OCI-M1 (cell line): ENCODE measurements at places on chromosomes 1 and 21.

GRCh38 chr1:227797144-227797543 lies 18.3 kb upstream of the PRSS38 start:
- DNase-seq = no peak

DNA sequence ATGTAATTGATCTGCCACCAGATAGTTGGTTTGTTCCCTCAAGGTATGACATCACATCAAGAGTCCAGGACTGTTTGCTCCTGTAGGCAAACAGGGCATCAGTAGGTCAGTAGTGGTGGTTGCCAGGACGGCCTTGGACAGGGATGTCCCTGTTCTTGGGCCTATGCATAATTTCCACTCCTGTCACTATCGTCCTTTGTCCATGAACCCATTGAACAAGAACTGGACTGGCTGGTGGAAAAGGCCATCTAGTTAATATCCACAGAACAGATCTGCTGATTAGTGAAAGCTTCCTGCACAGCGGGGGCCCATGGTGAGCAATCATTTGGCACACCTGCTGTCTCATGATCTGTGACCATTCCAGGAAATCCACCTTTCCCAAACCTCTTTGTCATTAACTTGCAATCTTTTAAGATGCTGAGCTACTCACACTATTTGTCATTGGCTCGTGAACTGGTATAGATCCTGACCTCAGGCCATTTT lies 12.4 kb upstream of the BSDC1 start:
- no peak for DNase-seq

DNA sequence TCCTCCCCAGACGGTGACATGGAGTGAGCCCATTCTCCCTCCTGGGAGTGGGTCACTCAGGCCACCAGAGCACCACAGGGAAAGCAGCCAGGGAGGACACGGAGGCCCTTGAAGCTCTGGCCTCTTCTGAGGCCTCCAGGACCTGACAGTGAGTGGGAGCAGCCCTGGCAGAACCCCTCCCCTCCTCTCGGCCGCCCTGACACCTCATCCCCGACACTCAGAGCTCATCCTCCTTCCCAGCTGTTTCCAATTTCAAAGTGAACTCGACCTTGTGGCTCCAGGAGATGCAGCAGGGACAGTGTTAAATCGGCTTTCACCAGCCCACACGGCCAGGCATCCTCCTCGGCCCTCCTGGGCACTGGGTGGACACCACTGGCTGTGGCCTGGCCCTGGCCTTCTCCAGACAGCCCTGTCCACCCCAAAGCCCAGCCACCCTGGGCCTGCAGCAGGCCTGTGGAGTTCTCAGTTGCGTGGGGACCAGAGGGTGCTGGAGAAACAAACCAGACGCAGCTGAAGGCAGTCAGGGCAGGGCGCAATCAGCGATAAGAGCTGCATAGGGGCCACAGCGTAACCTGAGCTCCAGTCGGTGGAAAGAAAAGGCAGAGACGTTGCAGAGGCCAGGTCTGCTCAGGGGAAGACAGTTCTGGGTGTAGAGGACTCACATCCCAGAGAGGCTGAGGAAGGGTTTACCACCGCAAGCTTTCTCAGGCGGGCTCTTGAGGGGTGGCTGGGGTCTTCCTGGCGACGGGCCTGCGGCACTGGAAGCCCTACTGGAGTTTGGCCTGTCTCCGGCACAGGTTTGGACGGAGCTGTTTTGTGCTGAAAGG lies 27.1 kb downstream of the FTCD start:
- no peak for DNase-seq

- no peak for DNase-seq
Measured at GRCh38 chr21:38422082-38422481, 76.2 kb downstream of the ERG start.

DNA sequence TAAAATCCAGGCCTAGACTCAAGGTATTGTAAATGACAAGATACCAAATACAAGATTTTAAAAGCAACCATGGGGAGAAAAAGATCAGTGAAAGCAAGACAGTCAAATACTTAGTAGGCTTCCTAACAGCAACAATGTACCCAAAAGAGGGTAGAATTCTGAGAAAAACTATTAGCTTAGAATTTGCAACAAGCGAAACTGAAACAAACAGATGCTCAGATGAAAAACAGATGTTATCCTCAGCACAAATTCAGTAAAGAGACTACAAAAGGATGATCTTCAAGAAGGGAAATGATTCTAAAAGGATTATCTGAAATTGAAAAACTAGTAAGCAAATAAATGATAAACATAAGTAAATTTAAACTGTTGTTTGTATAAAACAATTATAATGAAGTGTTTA lies 40.0 kb downstream of the PDC start:
- DNase-seq = peak; percentile 61

DNA sequence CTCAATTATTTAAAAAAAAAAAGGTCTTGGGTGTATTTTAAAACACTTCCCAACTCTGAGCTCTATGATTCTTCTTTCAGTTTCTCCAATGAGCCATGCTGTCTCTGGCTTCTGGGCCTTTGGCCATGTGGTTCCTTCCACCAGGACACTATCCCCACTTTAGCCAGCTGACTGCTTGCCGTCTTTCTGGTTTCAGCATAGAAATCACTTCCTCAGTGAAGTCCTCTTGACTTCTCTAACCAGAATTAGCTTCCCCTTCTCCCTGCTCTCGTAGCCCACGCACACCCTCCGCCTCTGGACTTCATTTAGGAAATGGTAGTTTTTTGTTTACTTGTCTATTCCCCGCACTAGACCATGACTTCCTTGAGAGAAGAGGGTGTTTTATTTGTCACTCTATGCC lies 1.1 kb upstream of the DIO1 start:
- DNase-seq = peak; percentile 17

GRCh38 chr1:35046730-35047129 lies 15.0 kb upstream of the ZMYM6 start:
- DNase-seq = no peak

- DNase-seq = no peak
Measured at GRCh38 chr1:153431928-153432327, 15.6 kb downstream of the S100A7A start.

DNA sequence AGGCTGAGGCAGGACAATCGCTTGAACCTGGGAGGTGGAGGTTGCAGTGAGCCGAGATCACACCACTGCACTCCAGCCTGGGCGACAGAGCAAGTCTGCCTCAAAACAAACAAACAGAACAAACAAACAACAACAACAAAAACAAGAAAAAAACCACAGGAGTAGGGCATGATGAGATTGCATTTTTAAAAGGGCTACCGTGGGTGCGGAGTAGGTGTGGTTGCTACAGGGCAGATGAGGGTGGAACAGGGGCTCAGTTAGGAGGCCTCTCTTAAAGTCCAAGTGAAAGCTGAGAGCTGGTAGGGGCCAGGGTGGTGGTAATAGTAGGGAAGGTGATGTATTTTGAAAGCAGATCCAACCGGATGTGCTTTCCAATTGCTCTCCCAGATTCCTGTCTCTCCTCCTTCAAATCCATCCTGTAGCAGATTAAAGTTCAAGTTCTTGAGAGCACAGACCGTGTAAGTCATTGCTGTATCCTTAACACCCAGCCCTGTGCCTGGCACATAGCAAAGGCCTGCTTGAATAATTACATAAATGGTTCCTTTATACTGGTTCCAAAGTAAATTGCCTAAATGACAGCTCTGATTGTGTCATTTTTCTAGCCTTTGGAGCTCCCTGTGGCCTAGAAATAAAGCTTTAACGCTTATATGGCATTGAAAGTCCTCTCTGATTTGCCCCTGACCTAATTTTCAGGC lies 4.2 kb upstream of the LINGO4 start:
- no peak for DNase-seq

- DNase-seq = peak; percentile 68
Measured at GRCh38 chr1:17335821-17336710, 28.1 kb downstream of the PADI4 start.

DNA sequence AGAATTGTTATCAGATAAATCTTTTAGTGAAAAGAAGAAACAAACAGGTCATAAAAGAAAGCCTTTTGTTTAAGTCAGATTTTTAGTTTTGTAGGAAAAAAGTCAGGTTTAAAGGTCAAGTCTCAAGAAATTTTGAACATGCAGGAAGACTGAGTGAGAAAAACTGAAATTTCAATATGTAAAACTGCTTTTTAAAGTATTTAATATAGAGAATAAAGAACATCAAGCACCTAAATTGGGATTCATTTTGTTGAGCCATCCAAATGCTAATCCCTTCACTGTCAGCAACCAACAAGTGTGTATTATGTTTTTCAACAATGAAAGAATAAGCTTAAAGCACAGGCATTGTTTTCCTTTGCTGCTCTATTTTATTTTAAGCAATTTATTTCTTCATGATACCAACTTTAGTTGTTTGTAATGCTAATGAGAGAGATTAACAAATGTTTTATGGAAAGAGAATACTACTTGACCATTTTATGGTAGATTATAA lies 114.9 kb upstream of the SERTAD4 start:
- DNase-seq = no peak

DNA sequence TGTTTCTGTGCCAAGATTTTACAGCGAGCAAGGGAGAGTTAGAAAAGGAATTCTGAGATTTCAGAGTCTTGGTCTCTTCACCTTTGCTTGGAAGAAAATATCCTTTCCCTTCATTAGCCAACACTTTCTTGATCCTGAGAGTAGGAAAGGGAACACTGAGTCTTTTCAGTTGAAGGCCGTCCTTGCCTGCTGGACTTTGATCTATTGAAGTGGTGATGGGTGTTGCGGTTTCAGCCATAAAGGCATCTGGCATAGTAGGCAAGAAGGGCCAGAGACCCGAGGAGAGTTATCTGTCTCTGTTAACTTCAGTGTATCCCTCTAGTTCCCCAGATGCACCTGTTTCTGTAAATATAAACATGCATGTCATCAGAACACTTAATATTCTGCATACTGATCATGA lies 9.7 kb downstream of the SELE start:
- DNase-seq = no peak

DNA sequence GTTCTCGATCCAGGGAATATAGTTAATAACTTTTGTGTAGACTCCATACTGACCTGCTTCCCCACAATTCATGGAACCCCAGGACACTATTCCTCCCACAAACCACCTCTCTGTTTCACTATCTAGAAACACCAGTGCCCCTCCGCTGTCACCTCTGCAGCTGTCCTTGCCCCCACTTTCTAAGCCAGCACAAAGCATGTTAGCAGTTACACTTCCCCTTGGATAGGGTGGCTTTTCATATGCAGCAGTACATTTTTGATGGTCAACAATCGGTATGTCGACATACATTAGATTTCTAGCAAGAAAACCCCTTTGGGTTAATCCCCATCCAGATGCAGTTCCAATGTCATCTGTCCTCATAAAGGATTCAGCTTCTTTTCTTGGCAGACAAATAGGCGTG lies 14.4 kb downstream of the TARDBP start:
- DNase-seq = no peak

DNA sequence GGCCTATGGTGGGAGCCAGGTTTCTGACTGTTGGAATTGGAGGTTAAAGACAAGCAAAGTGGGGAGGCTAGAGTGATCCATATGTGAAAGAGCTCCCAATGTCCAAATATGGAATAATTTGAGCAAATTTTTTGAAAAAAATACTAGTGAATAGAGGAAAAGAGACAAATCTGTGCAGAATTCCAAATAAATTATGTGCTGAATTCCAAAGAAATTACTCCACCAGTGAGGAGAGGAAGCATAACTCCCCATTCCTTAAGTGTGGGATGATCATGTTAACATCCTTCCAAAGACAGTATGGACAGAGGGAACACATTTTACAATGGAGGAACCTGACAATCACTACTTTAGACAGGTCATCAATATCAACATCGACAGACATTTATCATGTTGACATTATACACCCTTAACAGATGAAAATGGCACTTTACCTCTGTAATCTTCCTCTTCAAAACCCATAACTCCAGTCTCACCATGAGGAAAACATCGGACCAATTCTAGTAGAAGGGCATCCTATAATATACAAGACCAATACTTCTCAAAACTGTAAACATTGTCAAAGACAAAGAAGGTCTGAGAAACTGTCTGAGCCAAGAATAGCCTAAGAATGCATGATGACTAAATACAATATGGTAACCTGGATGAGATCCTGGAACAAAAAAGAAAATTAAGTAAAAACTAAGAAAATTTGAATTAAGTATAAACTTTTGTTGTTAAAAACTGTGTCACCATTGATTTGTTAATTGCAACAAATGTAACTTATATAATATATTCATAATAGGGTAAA lies 71.5 kb upstream of the RGS4 start:
- no peak for DNase-seq

DNA sequence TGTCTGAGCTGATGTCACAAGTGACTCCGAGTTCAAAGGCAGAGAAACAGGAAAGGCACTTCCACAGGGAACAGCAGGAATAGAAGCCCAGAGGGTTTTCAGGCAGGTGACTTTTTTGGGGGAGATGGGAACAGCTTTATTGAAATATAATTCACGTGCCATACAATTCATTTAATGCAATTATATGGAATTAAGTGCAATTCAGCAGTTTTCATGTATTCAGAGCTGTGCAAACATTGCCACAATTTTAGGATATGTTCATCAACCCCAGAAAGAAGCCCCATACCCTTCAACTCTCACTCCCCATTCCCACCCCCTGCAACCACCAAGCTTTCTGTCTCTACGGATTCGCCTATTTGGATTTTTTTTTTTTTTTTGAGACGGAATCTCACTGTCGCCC lies 17.0 kb downstream of the KCNAB2 start:
- DNase-seq = no peak

DNA sequence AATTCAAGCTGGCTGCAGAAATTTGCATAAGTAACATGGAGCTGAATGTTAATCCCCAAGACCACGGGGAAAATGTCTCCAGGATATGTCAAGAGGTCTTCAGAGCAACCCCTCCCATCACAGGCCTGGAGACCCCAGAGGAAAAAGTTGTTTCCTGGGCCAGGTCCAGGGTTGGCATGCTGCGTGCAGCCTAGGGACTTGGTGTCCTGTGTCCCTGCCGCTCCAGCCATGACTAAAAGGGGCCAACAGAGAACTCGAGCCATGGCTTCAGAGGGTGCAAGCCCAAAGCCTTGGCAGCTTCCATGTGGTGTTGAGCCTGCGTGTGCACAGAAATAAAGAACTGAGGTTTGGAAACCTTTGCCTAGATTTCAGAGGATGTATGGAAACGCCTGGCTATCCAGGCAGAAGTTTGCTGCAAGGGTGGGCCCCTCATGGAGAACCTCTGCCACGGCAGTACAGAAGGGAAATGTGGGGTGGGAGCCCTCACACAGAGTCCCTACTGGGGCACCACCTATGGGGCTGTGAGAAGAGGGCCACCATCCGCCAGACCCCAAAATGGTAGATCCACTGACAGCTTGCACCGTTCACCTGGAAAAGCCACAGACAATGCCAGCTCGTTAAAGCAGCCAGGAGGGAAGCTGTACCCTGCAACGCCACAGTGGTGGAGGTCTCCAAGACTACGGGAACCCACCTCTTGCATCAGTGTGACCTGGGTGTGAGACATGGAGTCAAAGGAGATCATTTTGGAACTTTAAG lies 222.9 kb downstream of the COP1 start:
- DNase-seq = no peak

GRCh38 chr1:98292994-98293393 lies 368.5 kb upstream of the SNX7 start:
- DNase-seq = no peak
